ENCODE measurements at places on chromosomes 2 and 18.

DNA sequence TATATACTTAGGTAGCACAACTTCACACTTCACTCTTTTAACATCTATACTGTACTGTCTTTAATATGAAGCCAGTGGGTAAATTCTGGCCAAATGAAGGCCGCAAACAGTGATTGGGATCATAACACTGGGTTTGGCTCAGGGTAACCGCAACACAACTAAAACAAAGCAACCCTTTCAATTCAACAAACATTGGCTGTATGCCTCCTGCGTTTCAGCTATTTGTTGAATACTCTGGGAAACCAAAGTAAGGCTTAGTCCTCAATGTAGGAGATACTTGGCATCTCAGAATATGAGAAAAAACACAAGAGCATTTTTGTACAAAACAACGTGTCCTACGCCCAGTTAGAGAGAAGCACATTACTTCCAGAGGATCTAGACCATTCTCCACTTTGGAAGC, 693.3 kb upstream of the KLHL29 start:
- no peak for DNase-seq

DNA sequence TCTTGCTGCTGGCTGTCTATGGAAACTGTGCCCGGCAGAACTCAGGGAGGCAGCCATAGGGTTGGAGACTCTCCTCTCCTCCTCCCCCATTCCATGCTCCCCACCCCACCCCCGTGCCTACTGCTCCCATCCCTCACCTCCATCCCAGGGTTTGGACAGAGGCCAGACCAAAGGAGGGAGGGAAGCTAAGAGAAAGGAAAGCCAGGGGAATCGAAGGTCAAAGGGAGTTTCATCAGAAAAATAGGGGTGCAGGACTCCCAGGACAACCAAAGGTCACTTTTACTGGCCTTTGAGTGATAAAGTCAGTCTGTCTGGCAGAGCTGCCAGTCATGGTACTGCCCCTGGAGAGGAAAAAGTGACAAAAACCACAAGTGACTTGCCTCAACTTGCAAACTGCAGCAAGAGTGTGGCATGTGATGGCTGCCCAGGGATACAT, 187.3 kb upstream of the CTAGE1 start:
- no peak for DNase-seq

GRCh38 chr2:118154176-118154575, 65.9 kb downstream of the INSIG2 start:
- DNase-seq, result no peak

DNA sequence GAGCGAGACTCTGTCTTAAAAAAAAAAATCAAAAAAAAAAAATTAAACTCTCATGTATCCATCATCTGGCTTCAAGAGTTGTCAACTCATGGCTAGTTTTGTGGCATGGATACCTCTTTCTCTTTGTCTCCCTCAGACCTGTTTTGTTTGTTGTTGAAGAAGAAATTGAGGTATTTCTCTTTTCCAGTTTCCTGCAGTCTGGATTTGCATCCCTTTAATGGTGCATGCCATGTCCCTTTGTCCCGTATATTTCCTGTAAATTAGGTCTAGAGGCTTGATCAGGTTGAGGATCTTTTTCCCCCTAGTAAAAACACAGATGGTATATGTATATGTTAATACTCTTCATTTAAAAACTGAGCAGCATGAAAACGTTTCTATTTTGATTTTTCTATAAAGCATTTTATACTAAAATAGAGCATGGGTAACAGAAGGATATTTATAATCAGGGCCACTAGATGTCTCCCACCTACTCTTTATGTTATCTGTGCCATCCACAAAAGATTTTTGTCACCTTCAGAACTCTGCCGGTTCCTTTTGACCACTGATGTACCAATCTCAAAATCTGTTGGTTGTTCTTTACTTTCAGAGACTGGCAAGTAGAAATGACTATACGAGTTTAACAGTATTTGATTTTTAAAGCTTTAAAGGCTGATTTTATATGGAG, 80.1 kb downstream of the GALNT1 start:
- DNase-seq, result peak; percentile 4

DNA sequence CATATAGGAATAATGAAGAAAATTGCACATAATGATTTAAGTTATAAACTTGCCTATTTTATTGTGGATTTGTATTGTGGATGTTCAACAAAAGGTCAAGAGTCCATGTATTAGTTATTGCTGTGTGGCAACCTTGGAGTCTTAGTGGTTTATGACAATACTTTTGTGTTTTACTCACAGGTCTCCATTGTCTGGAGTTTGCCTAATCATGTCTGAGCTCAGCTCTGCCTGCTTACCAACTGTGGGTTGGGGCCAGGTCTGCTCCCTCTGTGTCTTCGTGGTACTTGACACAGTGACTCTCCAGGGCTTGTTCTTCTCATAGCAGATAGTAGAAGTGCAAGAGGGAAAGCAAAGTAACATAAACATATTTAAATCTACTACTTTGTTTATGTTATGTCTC, 382.5 kb downstream of the CBLN2 start:
- DNase-seq, result peak; percentile 9

DNA sequence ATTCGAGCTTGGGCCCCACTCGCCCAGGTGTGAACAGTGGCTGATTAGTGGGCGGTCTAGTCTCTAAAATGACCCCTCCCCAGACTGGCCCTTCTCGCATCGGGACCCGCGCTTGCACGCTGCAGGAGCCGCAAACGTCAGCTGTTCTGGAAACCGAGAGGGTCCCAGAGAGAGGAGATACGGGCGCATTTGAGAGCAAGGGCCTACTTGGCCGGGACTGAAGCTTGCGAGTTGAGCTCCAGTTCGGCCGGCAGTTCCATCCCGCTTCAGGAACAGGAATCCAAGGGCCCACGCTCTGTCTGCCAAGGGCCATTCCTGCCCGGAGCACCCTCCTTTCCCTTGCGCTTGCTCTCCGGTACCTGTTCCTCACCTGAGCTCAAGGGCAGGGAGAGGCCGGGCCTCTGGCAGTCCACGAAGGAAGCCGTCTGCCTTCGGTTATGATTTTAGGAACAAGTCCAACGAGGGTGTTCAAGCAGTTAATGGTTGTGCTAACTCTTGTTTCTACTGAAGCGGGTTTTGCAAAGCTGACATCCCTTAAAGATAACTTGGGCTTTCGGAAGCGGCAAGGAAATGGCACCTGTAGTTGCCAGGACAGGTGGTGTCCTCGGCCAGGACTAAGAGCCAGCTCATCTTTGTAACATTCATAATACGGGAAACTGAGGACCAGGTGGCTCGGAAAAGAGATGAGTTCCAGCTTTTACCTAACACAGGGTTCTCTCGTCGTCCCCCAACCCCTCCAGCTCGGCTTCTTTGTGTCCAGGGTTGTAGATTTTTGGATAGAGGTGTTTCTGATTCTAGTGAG, 3.9 kb upstream of the DLX1 start:
- DNase-seq, result no peak
